Stimulated activated CD4-positive, alpha-beta T cell treated with anti-CD3 and anti-CD28 coated beads, TNF-alpha, amount 100 ng/mL, for 1 hour (primary cell): ENCODE measurements at places on chromosomes 3 and 15.

GRCh38 chr15:80015156-80015555 is 44.2 kb upstream of the BCL2A1 start:
- no peak for DNase-seq

DNA sequence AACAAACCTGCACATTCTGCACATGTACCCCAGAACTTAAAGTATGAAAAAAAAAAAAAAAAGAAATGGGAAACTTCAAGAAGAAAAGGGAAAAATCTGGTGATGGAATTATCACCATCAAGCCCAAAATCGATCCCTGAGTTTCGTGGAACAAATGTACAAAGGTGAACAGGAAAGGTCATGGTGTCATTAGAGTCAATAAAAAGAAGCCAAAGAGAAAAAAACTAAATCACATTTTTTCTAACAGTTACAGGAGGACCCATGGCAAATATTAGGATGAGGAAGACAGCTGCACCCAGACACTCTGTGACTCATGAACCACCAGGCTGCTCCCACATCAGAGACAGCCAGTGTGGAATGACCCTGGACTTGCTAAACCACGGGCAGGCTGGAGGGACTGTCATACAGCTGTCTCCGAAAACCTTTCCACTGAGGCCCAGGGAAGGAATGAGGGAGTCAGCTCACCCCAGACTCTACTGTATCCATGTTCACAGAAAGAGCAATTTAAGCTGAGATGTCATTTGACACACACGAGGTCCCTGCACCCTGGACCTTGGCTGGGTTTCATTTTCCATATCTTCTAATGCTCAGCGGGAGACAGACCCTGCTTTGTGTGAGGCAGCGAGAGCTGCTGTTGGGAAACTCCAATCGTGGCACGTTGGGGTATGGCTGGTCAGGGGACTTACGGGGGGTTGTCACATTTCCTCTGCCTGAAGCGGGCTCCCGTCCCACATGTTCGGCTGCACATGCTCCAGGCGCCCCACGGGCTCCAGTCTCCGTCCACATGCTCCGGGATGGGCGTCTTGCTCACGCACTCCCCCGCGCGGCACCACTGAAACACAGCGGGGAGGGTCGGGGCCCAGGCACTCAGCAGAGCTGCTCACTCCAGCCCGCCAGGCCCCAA is 210.2 kb downstream of the ADAMTS17 start:
- no peak for DNase-seq

- no peak for DNase-seq
Measured at GRCh38 chr3:78116874-78117273, 1077.0 kb downstream of the ROBO2 start.

DNA sequence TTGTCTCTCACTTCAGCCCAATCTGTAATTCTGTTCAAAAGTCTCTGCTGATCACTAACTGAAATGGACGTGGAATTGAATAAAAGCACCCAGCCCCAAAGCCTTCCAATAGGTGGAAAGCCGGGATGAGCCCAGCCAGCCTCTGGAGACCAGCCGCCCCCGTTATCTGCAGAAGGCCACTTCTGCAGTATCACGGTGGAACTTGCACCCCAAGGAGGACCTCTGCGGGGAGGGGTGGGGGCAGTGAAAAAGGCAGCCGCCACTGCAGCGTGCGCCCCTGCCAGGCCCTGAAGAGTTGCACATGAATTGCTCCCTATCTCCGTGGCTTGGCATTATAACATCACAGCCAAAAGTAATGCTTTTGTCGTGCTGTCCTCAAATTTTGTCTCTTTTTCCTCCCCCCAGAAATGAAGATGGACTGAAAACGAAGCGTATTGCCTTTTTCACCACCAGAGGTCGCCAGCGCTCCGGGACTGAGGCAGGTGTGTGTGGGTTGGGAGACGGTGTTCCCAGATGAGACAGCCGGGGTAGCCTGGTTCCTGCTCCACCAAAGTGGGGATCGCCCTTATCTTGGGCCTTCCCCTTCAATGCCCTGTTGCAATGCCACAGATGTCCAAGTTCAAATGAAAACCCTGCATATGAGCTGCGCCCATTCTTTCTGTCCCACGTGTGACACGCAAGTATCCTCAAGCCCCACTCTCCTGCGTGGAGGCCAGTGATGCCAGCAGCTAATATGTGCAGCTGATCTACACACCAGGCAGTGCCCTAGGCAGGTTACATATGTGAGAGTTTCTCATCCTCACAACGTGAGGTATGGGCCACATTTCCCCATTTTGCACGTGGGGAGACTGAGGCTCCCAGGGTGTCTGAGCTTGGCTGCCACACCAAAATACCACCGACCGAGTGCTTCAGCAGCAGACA is 96.0 kb downstream of the LRRK1 start:
- DNase-seq = peak; percentile 36

GRCh38 chr3:190560013-190560895 is 46.4 kb downstream of the IL1RAP start:
- no peak for DNase-seq

DNA sequence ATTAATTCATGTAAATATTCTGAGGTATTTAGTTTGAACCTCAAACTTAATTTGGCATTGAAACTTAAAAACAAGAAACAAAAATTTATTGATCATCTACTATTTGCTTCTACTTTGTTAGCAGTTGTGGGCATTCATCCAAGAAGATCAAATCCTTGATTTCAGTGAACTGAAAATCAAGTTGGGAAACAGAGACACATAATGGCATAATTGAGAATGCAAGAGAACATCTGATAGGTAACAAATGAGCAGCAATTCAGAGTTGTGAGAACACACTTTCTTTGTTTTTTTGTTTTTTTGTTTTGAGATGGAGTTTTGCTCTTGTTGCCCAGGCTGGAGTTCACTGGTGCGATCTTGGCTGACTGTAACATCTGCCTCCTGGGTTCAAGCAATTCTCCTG is 33.9 kb upstream of the MED12L start:
- no peak for DNase-seq

DNA sequence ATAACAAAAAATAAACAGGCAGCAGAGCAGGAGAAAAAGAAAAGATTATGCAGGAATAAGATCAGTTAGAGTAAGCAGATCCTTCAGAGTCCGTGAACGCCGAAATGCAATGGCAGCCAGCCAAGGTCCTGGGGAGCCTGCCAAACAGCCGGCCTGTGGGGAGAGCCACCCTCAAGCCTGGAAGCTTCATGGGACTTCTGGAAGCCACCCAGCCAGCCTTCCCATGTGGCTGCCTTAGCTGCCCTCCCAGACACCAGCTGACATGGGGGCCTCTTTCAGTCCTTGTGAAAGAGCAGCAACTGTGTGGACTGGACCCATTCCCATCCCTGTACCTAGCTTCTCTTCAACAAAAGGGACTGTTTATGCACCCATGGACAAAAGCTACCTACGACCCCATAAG is 64.9 kb upstream of the RAD18 start:
- DNase-seq = no peak

DNA sequence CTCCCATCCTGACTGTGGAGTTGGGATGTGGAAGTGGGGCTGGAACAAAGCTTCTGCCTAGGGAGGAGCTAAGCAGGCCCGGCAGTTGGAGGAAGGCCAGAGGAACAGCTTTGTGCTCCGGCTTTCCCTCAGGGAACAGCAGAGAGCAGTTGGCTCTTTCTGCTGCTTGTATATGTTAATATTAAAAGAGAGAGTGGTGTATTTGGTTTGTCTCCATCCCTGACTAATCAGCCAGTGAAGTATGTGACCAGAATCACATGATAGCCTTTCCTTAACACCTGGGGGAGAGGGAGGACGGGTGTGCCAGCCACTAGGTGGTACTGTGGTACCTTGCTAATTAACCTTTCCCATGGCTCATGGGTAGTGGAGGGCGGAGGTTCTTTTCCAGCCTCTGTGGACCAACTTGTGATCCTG is 10.0 kb downstream of the EIF2B5 start:
- DNase-seq = no peak

- no peak for DNase-seq
Measured at GRCh38 chr15:17026633-17027032, 3515.0 kb downstream of the GOLGA6L6 start.

GRCh38 chr3:159813822-159814531 is 174.7 kb upstream of the IL12A start:
- DNase-seq = no peak

- DNase-seq = no peak
Measured at GRCh38 chr3:130433306-130433705, 83.7 kb upstream of the COL6A6 start.

DNA sequence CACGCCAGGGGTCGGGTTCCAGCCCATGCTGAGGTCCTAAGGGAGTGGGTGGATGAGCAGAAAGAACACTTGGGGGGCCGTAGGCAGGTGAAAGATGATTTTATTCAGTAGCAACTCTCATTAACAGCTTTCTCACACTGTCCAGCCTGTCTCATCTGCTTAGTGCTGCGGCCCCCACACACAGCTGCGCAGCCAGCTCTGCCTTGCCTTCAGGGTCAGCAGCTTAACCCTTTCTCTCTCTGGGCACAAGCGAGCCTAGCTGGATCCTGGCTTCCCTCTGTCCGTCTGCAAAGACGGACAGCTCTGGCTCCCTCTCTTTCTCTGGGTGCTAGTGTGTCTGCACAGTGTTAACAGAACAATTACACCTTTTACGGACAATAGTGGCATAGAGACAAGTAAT is 21.3 kb downstream of the NPAP1 start:
- DNase-seq = no peak

DNA sequence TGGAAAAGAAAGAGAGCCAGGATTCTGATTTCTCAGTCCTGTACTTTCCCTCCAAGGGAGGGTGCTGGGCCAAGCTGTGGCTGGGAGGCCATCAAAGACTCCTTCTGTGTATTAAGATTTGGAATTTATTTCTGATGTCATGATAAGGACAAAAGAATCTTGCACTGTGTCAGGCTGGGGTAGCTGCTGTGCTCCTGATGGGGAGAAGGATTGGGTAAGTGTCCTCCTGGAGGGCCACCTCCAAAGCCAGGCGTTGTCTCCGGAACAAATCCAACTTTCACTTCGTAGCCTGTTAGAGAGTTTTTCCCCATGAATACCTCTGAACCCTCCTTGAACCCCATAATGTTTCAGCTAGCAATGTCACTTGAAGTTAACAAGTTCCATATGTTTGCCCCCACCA is 29.9 kb downstream of the CLDN11 start:
- DNase-seq = no peak

DNA sequence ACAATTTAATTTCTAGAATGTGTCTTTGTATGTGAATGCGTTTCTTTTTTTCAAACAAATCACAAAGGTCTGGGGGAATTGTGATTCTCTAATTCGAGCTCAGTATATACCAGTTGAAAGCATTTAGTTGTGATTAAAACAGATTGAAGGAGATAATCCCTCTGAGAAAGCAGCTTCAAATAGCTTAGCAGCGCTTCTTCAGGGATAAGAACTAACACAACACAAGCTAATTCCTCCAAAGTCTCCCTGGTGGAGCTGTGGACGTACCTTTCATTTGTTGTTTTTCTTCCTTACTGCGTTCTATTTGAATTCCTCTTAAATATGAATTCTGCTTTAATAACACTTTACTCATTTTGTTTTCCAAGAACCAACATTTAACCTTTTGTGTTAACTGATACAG is 286.7 kb downstream of the ROBO2 start:
- no peak for DNase-seq

GRCh38 chr3:32842531-32842931 is 24.7 kb downstream of the TRIM71 start:
- no peak for DNase-seq

DNA sequence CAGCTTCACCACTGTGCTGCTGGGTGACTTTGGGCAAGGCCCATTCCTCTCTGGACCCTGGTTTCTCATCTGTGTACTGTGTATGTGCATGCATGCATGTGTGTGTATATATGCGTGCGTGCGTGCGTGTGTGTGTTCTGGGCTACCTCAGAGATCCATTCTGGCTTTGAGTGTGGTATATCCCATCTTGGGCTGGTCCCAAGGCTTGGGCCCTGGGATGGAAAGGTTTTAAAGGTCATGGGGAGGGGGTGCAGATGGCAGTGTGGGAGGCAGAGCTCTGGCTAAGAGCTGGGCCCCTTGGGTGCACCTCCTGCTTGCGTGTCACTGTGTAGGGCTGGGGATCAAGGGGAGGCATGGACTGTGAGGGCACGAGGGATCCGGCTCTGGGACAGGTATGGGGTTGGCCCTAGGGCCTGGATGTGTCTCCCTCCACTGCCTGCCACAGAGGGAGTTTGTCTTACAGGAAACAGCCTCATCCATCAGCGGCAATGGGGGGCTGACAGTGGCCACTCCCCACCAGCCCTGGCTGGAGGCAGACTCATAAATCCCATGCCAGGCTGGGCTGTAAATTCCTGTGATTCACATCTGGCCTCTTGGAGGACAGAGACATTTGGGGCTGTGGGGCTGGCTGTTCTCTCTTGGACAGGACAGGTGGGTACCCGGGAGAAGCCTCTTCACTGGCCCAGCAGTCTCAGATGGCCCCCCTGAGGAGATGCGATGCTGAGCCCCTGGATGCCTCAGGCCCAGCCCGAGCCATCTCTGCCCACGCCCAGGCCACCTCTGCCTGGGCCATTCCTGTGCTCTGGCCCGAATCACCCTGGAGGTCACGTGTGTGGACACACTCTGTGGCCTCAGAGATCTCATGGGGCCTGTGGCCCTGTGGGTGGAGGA is 21.4 kb upstream of the CSPG4 start:
- DNase-seq = no peak

DNA sequence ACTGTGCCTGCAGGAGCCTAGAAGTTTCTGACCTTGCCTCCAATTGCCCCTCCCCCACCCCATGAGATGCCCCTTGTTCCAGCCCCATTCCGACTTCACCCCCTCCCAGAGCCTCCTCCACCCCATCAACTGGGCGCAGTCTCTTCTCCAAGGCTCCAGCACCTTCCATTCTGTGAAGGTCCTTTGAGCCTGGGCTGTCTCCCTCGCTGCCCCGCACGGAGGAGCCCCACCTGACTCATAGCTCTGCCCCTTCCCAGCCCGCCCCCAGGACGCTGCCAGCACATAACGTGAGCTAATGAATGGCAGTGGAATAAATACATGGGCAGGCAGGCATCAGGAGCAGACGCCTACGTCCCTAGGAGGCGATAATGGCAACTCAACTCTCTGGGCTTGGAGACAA is 113.1 kb downstream of the NUP210 start:
- DNase-seq = no peak

DNA sequence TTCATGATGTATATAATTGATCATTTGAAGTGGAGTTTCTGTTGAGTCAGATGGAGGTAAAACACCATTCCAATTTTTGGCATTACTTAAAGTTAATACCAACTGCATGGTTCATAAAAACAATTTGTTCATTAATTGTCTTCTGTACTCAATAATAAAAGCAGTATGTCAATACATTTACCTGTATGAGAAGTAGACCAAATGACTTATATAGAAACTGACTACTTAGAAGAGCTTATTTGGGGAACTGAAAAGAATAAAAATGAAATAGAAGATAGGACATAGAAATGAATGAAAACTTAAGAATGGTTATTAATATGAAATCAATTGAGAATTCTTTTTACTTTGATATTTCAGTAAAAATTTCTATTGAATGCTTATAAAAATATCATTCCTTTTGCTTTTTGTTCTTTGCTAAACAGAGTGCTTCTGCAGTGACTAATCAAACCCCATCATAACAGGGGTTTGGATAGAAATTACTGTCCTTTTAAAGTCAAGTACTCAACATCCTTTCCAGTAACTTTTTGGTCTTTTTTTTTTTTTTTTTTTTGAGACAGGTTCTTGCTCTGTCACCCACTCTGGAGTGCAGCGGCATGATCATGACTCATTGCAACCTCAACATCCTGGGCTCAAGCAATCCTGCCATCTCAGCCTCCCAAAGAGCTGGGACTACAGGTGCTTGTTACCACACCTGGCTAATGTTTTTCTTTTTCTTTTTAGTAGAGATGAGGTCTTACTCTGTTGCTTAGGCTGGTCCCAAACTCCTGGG is 6.5 kb upstream of the CRYBG3 start:
- DNase-seq = no peak
